ENCODE measurements at places on chromosomes 13 and 19.

DNA sequence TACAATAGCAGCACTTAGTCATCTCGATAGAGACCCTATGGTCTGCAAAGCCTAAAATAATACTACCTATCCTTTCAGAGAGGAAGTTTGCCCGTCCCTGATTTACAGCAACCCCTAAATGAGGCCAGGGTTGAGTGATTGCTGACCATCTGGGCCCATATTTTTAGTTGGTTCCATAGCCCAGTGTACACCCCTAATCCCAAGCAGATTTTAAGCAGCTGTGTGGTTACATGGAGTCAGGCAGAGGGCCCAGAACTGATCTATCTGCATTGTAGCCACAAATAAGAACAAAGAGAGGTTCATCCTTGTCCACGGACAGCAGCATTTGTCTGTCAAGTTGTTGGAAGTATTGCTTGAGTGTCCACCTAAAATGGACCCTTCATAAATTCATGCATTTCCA is 148.2 kb downstream of the DCT start:
- no peak for DNase-seq

GRCh38 chr13:42815681-42816080 is 34.3 kb downstream of the FAM216B start:
- DNase-seq: no peak

GRCh38 chr19:30160426-30160825 is 211.8 kb upstream of the ZNF536 start:
- DNase-seq: no peak

GRCh38 chr13:76992548-76993001 is 694 bp downstream of the CLN5 start:
- peak; percentile 16 for DNase-seq

- no peak for DNase-seq
Measured at GRCh38 chr19:54390942-54391577, 24.2 kb upstream of the TTYH1 start.

DNA sequence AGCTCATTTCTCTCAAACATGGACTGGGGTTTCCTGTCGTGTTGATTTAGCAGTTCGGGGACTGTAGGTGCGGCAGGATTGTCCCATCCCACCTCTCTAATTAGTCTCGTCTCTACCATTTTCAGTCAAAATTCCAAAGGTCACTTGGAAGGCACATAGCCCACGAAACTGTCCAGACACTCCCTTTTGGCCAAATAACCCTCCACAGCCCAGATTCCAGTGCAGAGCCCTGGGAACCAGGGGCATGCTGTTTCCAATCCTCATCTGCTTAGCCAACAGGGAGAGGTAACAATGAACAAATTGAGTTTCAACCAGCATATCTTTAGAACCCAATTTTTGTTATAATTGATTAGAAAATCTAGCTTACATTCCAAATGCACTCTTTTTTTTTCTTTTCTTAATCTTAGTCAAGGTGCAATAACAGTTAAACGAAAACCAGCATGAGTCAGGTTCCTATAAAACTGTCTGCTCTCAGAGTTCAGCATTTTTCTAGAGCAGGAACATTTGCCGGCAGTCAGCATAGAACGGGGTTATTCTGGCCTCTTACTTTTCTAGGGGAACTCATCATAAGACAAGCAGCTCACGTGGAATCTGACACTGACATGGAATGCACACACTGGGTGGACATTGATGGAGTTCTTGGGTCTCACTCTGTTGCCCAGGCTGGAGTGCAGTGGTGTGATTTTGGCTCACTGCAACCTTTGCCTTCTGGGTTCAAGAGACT is 14.4 kb upstream of the CEBPA start:
- DNase-seq: no peak

GRCh38 chr19:20278342-20278741 is 111.3 kb downstream of the ZNF486 start:
- DNase-seq: no peak

GRCh38 chr19:19329126-19329525 is 8.5 kb downstream of the MAU2 start:
- DNase-seq: no peak

DNA sequence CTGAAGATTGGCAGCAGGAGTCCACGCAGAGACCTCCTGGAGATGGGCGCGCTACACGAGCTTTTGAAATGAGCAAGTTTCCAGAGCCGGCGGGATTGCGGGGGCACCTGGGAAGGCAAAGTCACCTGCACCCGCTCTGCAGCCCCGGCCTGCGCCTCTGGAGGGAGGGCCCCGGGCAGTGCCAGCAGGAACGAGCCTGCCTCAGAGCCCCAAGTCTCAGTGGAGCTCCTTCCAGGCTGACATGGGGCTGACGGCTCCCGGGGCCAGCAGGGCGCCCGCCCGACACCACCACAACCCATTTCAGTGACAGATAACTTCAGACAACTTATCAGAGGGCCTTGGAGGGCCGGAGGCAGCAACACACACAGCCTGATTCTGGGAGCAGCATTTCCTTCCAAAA is 45.0 kb downstream of the RASA3 start:
- DNase-seq: no peak

DNA sequence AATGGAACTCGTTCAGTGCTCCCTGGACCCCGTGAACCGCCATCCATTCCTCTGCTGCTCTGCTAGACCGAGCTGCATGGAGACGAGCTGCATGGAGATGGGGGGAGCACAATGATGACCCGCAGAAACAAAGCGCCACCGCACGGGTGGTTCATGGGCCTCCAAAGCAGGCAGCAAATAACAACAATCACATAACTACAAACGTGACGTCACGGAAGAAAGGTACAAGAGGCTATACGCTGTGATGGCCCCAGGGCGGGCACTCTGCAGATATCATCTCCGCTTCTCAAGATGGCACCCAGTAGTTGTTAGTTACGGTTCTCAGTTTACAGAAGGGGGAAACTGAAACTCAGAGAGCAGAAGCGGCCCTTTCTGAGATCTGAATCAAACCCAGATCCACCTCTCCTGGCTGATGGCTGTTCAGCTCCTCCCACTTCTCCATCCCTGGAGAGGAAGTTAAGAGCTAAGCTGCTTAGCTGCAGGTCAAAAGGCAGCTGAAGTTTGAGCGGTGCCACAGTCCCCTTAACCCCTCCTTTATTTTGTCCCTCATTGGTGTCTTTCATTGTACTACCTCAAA is 1.7 kb downstream of the ATP13A1 start:
- no peak for DNase-seq

DNA sequence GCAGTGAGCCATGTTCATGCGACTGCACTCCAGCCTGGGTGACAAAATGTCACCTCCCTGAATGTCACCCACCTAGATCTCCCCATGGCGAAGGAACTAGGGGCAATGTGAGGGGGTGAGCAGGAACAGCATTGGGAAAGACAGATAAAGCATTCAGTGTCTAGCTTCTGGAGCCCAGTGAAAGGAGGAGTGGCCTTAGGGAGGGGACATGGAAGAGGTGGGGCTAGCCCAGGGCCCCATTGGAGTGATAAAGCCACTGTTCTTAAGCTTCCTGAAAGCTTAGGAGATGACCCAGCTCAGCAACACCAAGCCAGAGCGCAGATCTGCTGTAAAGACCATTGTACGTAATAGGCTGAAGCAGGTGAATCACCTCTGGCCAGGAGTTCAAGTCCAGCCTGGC is 13.0 kb upstream of the KCNN1 start:
- DNase-seq: no peak

GRCh38 chr13:75079226-75079625 is 402.7 kb downstream of the TBC1D4 start:
- no peak for DNase-seq

- DNase-seq: no peak
Measured at GRCh38 chr19:45340899-45341453, 426 bp downstream of the KLC3 start.

DNA sequence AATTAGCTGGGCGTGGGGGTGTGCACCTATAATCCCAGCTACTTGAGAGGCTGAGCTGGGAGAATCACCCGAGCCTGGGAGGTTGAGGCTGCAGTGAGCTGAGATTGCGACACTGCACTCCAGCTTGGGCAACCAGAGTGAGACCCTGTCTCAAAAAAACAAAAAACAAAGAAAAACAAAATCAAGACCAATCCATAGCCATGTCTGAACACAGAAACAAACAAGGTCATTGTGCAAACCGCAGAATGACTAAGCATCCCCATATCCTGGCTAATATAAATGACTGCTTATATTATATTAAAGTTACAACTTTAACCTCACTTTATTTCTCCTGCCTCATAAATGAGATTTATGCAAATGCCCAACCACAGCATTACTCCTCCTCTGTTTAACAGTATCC is 2.3 kb upstream of the LYPD3 start:
- no peak for DNase-seq

DNA sequence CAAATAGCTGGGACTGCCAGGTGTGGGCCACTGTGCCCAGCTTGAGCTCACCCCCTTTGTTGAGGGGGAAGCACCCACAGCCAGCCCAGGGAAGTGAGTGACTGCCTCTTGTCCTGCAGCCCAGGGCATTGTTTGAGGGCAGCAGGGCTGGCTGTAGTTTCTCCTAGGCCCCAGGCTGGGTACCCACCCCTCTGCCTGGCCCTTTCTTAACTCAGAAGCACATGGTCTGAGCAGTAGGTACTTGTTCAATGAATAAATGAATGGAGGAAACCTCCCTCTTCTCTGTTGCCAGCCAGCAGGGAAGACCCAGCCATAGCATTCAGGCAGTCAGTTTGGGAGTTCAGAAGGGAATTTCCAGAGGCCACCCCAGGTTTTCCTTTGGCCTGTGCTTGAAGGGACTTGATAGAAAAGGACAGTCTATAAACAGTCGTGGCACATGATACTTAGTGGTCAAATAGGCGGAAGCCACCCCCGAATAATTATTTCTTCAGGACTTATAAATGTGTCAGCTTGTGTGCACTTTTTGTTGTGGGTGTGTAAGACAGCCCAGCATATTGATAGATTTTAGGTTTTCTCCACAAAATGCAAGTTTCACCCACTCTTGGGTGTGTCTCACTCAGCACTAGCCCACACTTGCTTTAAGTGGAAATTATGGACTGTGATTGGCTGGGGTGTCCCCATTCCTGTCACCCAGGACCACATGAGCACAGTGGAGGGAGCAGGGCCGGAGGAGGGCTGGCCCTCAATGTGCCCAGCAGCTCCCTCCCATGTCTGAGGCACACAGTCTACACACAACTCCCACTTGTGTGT is 33.1 kb downstream of the GATAD2A start:
- no peak for DNase-seq

- no peak for DNase-seq
Measured at GRCh38 chr19:19059018-19059836, 4.6 kb upstream of the SLC25A42 start.

GRCh38 chr19:4909156-4909896 is at the start of gene UHRF1:
Gene UHRF1 (plus strand): TSS chr19:4909501. CDS start chr19:4910886, 1,385 bp downstream.
- no peak for DNase-seq

DNA sequence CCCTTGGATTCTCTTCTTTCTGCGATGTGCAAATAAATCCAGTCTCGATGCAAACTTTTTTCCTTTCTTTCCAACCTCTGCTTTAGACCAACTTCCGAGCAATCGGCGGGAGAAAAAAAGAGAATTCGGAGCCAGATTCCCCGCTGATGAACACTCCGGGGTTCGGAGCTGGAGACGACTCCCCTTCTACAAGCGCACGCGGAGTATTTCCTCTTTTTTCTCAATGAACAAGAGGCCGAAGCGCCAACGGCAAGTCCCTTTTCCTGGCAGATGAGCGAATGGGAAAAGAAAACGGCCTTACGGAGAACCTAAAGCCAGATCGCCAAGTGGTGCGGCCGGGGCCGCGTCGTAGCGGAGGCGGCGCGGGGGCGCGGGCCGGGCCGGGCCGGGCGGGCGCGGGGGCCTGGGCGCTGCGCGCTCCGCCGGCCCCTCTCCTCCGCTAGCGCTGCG is 250 bp downstream of the SPRY2 start:
- DNase-seq: peak; percentile 38

DNA sequence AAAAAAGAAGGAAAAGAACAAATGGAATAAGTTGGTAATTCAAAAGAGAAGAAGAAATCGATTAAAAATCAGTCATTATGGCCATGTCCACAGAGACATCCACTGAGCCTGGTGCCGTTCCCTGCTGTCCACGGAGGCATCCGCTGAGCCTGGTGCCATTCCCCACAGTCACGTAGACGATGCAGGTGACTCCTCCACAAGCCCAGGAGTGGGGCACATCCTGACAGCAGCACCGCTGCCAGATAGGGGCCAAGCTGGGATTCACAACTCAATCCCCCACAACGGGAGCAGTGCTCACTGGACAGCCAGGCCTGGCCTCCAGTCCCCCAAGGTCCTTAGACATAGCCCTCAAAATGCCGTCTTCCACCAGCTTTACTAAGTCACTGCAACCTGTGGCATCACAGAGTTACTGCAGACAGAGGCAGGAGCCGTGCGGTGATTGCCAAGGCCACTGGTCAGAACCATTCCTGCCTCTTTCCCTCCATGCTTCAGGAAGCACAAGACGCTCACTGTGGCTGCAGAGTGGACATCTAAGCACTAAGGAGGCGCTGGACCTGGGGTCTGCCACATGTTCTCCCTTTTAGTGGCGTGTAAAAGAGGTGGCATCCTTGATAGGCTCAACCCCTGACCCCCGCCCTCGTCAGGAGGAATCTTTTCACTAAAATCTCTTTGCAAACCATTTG is 131.5 kb upstream of the SPACA7 start:
- DNase-seq: no peak

DNA sequence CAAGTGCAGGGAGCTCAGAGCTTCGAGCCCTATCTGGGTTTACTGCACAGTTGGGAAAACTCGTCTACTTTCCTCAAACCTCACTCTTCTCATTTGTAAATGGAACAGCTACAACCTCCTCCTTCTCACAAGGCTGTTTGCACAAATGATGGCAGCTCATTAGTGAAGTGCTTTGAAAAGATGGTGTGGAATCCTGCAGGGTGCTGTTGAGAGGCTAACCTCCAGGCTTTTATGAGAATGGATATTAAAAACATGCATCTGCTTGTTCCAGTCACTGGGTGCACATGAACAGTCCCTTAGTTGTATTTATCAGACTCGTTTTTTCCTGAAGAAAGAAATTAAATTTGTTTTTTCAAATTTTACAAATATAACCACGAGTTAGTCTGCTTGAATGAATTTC is 36.6 kb downstream of the PCDH8 start:
- no peak for DNase-seq

DNA sequence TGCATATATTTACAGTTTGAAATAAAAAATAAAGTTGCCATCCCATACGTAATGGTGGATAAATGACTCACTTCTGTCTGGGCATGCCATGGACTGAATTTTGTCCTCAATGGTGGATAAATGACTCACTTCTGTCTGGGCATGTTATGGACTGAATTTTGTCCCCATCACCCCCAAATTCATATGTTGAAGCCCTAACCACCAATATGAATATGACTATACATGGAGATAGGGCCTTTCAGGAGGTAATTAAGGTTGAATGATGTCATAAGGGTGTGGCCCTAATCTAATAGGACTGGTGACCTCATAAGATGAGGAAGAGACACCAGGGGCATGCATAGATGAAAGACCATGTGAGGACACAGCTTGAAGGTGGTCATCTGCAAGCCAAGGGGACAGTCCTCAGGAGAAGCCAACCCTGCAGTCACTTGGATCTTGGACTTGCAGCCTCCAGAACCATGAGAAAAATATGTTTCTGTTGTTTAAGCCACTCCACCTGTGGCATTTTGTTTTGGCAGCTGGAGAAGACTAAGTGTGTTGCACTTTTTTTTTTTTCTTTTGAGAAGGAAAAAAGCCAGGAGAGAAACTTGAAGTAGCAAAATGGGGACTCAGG is 41.8 kb downstream of the RFC3 start:
- DNase-seq: no peak
